ENCODE measurements at places on chromosomes 11 and 22.

DNA sequence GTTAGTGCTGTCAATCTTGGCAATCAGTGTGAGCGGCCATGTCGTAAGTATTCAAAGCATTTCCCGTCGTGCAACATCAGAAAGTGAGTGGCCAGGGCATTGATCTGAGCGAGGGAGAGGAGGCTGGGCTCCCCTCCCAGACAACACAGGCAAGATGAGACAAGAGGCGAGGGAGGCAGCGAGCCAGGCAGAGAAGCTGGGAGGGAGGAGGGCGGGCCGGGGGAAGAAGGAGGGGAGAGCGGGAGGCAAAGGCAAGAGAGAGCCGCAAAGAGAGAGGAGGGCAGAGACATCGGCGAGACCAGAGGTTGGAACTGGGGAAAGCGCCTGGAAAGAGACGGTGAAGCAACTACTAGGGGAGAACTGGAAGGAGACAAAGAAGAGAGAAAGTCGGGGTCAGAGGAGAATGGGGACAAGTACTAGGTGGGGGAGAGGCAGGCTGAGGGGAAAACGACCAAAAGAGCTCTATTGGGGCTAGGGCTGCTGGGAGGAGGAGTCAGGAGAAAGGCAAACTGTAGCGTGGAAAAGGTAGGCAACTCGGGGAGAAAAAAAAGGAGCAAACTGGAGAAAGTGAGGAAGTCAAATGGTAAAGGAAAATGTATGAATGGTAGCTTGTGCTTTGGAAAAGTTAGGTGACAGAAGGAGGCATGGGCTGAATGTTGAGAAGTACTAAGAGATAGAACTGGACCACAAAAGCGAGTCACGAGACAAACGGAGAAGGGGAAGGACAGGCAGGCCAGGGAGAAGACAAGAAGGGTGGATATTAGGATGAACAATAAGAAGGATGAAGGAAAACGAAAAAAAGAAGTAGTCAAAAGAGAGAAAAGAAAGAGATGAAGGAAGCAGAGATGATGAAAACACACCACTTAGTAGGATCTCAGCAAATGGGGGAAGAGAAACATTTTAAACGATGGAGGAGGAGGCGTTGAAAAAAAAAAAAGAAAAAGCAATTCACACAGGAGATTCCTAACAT lies 130.5 kb upstream of the C11orf58 start:
- peak; percentile 58 for DNase-seq

DNA sequence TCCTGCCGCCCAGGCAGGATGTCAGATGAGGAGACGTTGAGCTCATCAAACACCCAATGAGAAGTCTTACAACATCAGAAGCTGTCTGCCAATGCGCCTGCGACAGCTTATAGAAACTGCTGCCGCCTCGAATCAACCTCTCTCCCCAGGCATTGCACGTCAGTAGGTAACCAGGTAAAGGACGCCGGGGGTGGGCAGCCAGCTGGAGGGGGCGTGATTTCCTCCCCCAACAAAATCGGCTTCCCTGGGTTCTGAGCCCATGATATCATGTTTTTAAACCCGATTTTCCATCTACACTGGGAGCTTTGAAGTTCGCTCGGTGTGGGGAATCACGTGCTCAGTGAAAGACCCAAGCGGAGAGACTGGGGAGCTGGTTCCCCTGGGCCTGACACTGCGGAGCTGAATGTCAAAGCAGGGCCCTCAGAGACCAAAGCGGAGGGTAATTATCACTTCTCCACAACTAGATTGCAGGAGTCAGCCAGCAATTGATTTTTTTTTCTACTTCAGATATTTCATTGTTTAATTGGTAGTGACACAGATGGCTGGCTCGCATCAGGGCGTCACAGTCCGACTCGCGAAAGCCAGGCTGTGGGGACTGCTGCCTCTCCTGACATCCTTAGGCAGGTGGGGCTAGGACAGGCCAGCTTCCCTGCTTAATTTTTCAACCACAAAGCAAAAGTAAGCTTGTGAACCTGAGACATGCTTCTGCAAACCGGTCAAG lies 15.4 kb downstream of the FAM83F start:
- no peak for DNase-seq

DNA sequence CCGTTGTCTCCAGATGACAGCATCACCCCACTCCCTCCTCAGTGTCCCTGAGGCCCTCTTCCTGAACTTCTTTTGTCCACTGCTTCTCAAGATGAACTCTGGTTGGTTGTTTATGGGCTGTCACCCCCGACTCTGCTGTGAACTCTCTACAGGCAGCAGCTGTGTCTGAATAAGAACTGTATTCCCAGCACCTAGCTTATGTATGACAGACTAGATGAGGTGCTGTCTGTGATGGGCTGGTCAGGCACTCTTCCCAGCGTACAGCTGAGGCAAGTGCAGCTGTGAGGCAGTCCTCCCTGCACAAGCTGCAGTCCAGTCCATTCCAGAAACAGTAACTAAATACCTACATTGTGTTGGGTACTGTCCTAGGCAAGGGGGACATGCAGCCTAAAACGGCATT lies 111.4 kb upstream of the PITPNB start:
- no peak for DNase-seq

GRCh38 chr11:12001186-12001585 lies 7.2 kb downstream of the DKK3 start:
- DNase-seq: no peak

DNA sequence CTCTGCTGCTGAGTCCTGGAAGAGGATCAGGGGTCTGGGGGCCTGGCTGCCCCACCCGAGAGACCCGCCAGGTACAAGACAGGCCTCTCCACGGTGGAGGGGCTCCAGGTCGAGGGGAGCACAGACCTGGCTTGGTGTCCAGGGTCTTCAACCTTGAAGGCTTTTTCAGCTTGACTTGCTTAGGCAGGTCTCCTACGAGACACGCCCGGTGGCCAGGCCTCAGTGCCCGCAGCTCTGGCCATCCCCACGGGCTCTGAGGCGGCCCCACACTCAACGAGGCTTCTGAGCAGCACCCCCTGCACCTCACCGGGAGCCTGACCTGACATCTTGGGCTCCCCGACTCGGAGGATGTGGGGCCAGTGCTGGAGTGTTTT lies 6.6 kb upstream of the PLXNB2 start:
- no peak for DNase-seq

DNA sequence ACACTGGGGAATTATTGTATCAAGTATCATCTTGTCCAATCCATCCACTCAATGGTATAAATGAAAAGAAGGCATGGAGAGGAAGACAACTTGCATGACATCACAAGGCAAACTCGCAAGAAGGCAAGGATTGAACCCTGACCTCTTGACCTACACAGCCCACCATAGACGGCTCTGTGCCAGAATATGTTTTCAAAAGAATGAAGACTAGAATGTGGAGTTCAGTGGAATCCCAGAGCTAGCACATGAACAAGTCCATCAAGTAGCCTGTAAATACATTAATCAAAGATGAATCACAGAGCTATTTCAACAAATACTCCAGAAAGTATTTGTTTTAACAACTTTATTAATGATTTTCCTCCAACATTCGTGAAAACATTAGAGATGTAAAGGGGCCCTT lies 189.7 kb downstream of the GUCY1A2 start:
- peak; percentile 52 for DNase-seq

GRCh38 chr22:41532908-41533825 lies 11.1 kb downstream of the POLR3H start:
- DNase-seq: peak; percentile 44

GRCh38 chr11:36002196-36002595 lies 58.3 kb downstream of the LDLRAD3 start:
- DNase-seq: no peak

DNA sequence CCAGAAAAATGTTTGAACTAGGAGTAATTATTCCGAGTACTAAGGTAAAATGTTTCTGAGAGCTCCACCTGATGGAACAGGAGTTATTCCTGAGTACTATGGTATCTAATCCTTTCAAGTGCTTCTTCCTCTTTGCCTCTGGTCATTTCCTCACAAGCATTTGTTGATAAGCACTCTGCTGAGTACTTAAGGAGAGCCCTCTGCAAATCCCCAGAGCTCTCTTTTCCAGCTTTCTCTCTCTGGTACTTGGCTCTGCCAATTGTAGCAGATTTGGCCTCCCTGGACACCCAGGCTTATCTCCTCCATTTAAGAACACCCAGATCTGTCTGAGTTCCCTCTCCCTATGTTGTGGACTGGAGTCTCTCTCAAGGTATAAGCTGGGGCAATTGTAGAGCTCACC lies 457.0 kb downstream of the MN1 start:
- no peak for DNase-seq

GRCh38 chr11:65352783-65353182 lies 1.8 kb upstream of the TIGD3 start:
- DNase-seq: peak; percentile 26

DNA sequence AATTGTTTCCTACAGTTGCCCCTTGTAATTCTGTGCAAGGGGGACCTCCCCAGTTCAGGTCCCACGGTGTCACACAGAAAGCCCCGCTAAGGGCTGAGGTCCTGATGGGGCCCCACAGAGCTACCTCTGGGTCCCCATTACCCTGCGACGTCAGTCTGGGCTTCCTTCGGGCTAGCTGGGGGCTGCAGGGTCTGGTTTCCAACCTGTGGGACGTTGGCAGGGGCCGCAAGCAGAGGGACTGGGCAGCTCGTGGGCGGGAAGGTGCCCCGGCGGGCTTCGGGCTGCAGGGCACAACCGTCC lies 698 bp downstream of the SLC37A4 start:
- no peak for DNase-seq

DNA sequence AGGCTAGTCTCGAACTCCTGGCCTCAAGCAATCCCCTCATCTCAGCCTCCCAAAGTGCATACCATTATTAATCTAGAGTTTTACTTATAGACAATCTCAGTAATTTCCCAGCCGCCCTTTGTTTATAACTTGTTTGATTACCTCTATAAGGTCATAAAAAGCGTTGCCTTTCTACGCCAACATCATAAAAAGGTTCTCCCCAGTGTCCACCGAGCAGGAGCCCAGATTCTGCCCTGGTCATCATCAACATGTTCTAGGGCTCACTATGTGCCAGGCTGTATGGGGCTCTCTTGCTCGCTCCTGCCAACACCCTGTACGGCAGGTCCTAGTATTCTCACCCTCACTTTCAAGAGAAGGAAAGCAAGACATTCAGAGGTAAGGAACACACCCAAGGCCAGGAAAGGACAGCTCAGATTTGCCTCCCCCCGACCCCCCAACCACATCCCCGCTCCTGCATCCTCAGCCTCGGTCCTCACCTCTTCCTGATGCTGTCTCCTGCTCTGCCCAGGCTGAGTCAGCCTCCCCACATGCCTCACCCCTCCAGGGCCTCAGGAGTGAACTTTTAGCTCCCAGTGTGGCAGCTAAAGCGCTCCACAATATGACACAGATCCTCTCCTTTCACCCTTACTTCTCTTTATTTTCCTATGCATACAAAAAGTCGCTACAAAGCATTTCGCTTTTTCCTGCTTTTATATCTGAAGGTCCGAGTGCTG lies 14.3 kb downstream of the ARFGAP3 start:
- peak; percentile 26 for DNase-seq

DNA sequence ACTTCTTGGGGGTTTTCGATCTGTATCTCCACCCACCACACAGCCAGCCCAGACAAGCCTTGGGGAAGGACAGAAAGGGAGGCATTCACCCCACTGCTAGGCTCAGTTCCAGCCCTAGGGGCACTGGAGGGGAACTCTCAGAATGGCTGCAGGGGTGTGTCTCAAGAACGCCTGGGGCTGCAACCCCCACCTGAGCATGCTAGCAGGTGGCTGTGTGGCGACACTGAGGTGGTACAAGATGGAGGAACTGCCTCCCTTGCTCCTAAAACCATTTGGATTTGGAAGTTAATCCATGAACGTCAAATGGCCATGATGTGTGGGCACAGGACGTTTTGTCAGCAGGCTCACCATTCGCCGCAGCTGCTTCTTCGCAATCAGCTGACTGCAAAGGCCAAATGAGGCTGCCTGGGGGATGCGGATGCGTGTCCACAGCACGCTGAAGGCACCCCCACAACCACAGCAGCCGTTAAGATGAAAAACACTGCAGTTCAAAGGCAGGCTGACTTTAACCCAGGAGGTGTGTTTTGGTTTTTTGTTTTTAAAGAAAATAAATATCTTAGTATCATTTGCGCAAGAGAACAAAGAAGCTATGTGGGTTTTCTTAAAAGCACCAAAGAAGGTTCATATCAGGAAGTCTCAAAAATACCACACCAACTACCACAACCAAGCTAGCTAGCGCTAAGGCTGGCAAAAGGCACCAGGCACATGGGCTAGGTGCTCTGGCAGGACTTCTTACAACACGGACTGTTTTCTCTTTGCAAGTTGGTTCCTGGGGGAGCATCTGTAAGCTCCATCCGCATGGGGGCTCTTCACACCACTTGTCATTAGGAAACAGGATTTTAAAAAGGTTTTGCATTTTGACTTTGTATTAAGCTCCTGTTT lies 22.2 kb upstream of the NAP1L4 start:
- no peak for DNase-seq

DNA sequence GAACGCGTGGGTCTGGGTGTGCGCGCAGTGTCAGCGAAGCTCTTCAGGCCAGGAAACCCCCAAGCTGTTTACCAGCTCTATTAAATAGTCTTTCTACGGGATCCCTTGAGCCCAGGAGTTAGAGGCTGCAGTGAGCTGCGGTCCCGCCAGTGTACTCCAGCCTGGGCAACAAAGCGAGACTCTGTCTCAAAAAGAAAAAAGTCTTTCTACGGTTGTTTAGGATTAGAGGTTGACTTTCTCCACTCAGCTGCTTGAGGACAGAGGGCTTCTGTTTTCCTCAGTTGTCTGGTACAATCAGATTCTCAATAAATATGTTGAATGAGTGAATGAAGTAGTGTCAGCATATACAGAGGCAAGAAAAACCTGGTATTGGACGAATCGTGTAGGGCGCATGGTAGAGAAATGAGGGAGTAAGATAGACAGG lies 619 bp downstream of the SART1 start:
- DNase-seq: no peak

DNA sequence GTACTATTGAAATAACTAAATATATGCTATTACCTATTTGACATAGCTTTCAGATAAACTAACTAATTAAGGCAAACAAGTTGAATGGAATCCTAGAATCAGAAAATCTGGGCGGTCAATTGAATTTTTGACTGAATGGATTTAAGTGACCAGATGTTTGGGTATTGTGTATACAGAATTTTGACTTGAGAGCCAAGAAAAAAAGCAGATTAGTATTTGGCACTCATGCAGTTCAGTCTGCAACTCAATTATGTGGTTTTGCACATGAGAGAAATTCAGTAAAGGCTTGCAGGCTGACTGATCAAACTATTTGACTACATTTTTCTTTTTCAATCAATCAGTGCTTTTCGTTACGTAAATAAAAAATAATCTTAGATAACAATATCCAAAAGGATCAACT lies 254.8 kb downstream of the GUCY1A2 start:
- no peak for DNase-seq

DNA sequence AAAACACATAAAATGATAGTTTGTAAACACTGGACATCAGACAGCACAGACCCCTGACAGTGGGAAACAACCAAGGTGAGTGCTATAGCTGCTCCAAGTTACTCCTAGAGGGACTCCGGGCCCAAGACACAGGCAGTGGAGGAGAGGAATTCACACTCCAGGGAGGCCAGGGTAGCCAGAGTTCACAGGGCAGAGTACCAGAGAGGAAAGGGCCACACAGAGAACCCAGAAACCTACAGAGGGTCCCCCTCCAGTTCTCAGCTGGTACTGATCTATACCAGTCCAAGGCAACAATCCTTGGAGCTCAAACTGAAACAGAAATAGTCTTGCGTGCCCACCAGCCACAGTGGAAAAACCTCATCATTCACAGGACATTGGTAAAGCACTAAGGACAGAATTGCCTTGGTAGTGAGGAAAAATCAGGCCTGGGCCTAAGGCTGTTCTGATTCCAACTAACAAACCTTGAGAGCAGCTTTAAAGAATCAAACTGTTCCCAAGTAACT lies 7.6 kb downstream of the VPS37C start:
- DNase-seq: no peak

Measured in amniotic epithelial cell (primary cell).